ENCODE measurements at places on chromosomes 16 and 17. TPM values are rescaled to one million over a fixed set of nuclear protein-coding genes. Genes with fewer than 3 reads are reported as not detected.

DNA sequence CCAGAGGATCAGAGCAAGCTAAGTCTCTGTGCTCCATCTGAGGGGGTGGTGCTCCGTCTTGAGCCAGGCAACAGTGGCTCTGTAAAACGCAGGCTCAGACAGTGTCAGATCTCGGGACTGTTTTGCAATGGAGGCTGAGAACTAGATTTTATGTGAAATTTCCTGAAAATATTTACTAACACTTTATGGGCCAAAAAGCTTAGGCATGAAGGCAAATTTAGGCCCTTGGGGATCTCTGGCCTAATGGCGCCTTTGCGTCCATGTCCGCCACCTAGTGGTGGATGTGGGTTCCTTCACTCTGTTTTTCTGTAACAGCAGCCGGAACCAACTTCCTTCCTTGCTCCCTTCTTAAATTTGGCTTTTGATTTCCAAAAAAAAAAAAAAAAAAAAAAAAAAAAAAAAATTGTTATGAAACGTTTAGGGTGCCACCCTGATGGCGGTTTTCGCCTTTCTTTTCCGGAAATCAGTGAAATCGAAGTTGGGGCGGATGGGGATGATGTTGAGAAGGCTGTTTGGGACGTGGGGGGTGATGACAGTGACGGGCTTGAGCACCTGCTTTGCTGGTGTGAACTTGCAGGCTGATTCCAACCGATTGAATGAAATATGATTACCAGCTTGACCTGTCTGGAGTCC is 14.0 kb upstream of the ELAC2 start:
- DNase-seq, result peak; percentile 66

DNA sequence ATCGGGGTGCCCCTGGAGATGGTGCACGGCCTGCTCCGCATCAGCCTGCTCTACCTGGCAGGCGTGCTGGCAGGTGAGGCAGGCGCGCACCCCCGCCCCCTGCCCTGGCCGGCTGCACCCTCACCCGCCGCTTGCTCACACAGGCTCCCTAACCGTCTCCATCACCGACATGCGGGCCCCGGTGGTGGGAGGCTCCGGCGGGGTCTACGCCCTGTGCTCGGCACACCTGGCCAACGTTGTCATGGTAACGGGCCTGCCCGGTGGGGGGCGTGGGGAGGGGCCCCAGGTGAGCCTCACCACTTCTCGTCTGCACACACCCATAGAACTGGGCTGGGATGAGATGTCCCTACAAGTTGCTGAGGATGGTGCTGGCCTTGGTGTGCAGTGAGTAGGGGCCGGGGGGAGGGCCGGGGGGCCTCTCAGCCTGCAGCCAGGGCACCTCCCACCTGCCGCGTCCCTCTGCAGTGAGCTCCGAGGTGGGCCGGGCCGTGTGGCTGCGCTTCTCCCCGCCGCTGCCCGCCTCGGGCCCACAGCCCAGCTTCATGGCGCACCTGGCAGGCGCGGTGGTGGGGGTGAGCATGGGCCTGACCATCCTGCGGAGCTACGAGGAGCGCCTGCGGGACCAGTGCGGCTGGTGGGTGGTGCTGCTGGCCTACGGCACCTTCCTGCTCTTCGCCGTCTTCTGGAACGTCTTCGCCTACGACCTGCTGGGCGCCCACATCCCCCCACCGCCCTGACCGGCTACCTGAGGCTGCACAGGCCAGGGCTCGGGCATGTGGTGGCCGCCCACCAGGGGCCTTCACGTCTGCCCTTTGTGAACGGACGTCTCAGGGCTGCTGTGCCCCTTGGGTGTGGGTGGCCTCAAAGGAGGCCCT is 2.1 kb downstream of the RHBDL1 start:
- no peak for DNase-seq

DNA sequence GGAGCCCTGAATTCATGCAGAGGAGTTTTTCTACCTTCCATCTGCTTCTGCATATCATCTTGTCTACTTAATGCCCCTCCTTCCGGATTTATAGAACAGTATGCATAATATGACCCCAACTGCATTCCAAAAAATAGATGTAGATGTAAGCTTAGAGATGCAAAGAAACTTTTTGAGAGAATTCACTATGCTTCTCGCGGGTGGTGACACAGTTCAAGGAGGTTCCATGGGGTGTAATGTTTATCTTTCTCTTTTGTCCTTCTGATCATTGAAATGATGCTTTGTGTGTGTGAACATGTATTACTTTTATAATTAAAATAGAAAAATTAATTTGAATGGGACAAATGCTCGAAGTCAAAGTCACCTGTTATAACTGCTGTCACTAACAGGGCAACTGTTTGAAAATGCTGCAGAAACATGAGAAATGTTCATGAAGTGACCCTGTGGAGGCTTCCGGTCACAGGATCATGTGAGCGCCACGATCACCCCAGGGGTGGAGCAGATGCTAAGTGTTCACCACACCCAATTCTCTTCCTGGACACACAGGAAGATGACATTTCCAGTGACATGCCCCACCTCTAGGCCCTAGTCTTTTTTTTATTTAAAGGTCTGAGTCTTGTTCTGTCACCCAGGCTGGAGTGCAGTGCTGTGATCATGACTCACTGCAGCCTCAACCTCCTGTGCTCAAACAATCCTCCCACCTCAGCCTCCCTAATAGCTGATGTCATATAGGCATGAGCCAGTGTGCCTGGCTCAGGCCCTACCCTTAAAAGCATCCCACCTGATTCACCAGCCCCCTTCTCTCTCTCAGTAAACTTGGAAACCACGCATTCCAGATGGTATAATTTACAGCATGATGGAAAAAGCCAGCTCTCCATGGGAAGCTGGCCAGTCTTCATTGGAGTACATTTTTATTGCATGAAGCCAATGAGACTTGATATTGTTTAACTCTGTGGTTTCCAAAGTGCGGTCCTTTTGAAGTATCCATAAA is 21.0 kb upstream of the AGRP start:
- DNase-seq, result peak; percentile 66

DNA sequence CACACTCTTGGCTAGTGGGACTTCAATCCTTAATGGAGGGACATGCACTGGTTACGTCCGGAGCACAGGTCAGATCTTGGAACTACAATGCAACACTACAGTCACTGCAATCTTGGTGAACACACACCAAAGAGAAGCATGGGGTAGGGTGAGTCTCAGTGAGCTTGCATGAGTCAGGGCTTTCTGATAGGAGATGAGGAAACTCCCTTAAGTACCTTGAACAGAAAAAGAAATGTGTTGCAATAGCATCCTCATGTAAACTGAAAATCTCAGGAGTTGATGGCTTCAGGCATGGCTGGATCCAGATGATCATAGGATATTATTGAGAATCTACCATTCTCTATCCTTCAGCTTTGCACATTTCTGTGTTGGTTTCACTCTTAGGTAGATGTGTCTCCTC is 54.1 kb downstream of the CES1 start:
- DNase-seq, result no peak

- peak; percentile 73 for DNase-seq
Measured at GRCh38 chr17:8894673-8895578, 27.5 kb upstream of the PIK3R6 start.

GRCh38 chr17:56833057-56833808 is 487 bp downstream of the C17orf67 start:
- peak; percentile 76 for DNase-seq

DNA sequence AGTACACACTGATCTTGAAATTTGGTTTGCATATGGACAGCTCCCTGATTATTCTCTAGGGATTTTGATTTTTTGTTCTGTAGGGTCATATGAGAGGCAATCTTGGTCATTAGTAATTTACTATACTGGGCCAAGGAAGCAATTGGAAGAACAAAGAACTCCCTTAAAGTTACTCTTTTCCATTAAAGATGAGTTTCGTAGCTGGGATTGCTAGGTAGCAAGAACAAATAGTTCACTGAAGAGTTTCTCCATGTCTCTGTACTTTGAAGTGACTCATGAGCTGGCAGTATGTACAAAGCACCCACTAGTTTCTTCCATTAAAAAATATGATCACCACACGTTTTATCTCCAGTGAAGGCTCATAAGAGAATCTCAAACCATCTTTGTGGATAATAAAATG is 6.2 kb upstream of the BCAS3 start:
- DNase-seq, result no peak

DNA sequence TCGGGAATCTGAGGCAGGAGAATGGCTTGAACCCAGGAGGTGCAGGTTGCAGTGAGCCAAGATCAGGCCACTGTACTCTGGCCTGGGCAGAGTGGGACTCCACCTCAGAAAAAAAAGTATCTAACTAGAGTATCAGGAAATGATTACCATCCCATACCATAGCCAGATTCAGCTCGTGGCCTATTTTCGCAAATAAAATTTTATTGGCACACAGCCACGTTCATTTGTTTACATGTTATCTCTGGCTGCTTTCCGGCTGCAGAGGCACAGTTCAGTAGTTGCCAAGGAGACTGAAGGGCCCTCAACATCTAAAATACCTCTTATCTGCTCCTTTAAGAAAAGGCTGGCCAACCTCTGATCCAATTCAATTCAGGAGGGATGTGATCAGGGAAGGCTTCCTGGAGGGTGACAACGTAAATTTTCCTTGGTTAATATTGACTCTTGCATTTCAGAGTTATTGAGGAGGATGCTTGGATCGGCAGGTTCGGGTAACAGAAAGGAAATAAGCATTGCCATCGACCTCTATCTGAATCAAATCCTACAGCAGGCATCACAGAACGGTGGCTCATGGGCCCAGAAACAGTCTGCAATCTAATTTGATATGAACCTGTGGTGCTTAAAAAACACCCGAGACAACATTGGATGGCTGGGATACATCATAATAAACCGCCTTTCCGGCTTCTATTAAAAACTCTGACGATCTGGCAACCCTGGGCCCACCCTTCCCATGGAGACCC is 73.8 kb downstream of the XYLT1 start:
- DNase-seq, result no peak

- DNase-seq, result peak; percentile 73
Measured at GRCh38 chr17:17890773-17891759, 54.3 kb upstream of the SREBF1 start.

Gene GAST
- not detected for total RNA-seq

Measured in activated CD4-positive, alpha-beta T cell treated with anti-CD3 and anti-CD28 coated beads for 36 hours (primary cell).